H1 (cell line): ENCODE measurements at places on chromosomes 7 and 10.

- H3K4me3 ChIP-seq = no peak overlapping the region
- no peak overlapping the region for H3K27ac ChIP-seq
- no peaks in the 10 kb centered on the region for H3K27me3 ChIP-seq
- H3K4me1 ChIP-seq = no peaks in the 10 kb centered on the region
Measured at GRCh38 chr10:17009212-17009700, 120.4 kb downstream of the CUBN start.

DNA sequence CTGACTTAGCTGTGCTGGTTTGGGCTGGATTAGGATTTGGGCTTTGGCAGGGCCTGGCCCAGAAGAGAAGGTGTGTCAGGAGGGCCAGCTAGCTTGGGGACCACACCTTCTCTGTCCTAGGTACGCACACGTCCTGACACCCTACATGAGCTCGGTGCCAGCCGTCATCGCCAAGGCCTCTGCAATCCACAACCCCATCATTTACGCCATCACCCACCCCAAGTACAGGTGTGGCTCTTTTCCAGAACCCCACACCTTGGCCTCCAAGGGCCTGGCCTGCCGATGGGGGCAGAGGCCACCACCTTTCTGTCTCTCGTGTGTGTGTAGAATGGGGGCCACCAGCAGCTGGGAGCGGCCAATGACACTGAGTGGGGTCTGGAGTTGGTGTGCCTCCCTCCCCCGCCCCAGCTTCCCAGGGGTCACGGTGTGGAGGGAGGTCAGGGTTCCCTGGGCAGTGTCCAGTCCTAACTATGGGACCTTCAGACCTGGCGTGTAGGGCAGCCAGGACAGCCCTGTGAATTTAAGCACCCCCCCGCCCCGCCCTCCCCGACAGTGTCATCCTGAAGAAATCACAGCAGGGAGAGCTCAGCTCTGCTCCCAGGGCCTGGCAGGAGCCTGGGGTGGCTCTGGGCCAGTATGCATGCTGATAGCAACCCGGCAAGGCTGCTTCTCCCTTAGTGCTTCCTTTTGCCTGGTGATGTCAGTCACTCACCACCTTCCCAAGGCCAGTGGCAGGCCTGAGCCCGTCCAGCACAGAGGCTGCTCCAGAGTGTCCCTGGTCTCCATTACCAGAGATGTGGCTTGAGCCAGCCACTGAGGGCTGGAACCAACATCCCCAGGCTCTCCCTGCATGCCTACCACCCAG lies 6.9 kb upstream of the LDB3 start:
- H3K4me3 ChIP-seq = no peak overlapping the region
- H3K27me3 ChIP-seq = no peaks in the 10 kb centered on the region
- no peaks in the 10 kb centered on the region for H3K4me1 ChIP-seq
- no peak for DNase-seq
- no peaks in the 10 kb centered on the region for H3K36me3 ChIP-seq

DNA sequence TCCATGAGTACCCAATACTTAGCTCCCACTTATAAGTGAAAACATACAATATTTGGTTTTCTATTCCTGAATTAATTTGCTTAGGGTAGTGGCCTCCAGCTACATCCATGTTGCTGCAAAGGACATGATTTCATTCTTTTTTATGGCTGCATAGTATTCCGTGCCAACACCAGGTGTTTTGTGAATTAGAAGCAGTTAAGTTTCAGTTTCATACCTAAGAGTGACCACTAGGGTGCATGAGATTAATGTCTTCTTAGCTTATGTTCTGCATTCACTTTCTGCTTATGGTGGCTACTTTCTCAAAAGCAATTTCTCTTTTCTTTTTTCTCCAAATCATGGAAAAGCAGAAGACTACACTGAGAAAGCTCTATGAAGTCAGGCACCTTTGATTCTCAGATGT lies 65.1 kb upstream of the VSTM2A start:
- H3K27ac ChIP-seq = no peak overlapping the region
- H3K4me1 ChIP-seq = no peaks in the 10 kb centered on the region
- no peaks in the 10 kb centered on the region for H3K36me3 ChIP-seq

- peak; percentile 52 for DNase-seq
- peak overlapping the region; percentile 94 for H3K4me3 ChIP-seq
- H3K27ac ChIP-seq = peak overlapping the region; percentile 93
- no peaks in the 10 kb centered on the region for H3K36me3 ChIP-seq
Measured at GRCh38 chr7:129949292-129950133, 3.2 kb downstream of the UBE2H start.

- H3K4me3 ChIP-seq = no peak overlapping the region
- no peaks in the 10 kb centered on the region; the same call in 1 of the 2 replicates for H3K36me3 ChIP-seq
- H3K27ac ChIP-seq = no peak overlapping the region
- no peaks in the 10 kb centered on the region for H3K4me1 ChIP-seq
- DNase-seq = peak; percentile 20
- no peaks in the 10 kb centered on the region for H3K27me3 ChIP-seq
Measured at GRCh38 chr7:43799605-43800004, 41.1 kb downstream of the BLVRA start.

- no peaks in the 10 kb centered on the region for H3K27me3 ChIP-seq
- no peak overlapping the region for H3K27ac ChIP-seq
- H3K4me1 ChIP-seq = no peaks in the 10 kb centered on the region
- no peak overlapping the region for H3K4me3 ChIP-seq
Measured at GRCh38 chr10:124210263-124210662, 116.9 kb upstream of the CHST15 start.

- peaks cover 2% of the 10 kb centered on the region; the same call in 1 of the 2 replicates for H3K4me1 ChIP-seq
- no peaks in the 10 kb centered on the region for H3K36me3 ChIP-seq
- H3K27me3 ChIP-seq = no peaks in the 10 kb centered on the region
- no peak overlapping the region for H3K27ac ChIP-seq
Measured at GRCh38 chr10:77511498-77512218, 126.0 kb downstream of the KCNMA1 start.

DNA sequence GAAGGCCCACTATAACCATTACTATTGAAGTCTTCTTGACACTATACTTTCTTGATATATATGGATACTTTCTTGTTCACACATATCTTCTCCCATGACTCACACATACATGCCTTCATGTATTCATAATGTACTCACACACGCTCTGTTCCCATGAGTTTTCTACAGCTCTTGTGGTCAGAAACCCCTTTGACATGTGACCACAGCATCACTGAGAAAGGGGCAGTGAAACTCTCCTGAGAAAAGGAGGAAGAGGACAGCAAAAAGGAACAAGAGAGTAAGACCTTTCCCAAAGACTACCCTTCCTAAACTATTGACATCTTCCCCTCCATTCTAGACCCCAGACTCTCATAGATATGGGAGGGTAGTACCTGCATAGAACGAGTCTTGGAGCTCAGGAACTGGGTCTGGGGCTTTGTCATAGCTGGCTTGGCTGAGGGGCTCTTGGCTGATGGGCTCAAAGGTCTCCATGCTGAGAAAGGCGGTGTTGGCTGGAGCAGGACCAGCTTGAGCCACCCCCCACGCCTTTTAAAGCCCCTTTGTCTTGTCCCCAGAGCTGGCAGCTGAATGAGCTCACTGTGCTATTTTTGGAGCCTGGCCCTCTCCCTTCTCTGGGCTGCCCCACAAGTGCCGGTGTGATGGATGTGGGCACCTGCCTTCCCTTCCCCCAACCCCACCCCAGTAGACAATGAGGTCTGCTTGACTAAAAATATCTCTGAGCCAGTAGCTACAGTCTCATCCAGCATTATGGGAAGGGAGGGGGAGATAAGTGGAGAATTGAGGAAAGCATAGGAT lies 5.1 kb downstream of the SYNPO2L start:
- H3K4me1 ChIP-seq = peaks cover 15% of the 10 kb centered on the region
- H3K36me3 ChIP-seq = no peaks in the 10 kb centered on the region
- no peak for DNase-seq
- H3K4me3 ChIP-seq = no peak overlapping the region
- H3K27ac ChIP-seq = no peak overlapping the region
- no peaks in the 10 kb centered on the region for H3K27me3 ChIP-seq

DNA sequence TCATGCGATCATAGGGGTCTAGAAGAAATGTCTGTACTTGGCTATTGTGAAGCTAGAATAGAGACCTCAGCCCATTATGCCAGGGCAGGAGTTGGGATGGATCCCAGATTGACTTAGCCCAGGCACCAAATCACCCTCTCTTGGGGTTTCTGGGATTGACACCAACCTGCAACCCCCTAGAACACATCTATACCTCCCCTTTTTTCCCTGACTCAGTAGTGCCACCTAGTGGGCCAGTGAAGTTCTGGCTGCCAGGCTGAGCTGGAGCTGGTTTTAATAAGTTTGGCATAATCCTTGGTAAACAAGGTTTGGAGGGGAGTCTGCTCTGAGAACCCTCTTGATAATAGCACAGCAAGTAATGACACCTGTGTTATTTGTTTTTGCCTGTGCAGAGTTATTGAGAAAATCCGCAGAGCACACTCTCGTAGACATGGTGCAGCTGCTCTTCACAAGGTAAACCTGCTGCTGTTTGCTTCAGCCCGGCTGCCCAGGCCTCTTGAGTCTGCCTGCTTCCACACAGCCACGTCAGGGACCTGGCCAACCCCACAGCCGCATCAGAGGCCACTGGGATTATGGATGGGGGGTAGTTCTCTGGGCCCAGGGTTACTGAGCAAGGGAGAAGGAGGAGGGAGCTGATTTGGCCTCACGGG lies 43.3 kb upstream of the NFKB2 start:
- DNase-seq = no peak
- H3K27ac ChIP-seq = no peak overlapping the region
- H3K36me3 ChIP-seq = peaks cover 8% of the 10 kb centered on the region; the same call in 1 of the 2 replicates
- H3K4me1 ChIP-seq = no peaks in the 10 kb centered on the region
